ENCODE measurements at places on chromosomes 6 and 20. TPM values are rescaled to one million over a fixed set of nuclear protein-coding genes. Genes with fewer than 3 reads are reported as not detected.

DNA sequence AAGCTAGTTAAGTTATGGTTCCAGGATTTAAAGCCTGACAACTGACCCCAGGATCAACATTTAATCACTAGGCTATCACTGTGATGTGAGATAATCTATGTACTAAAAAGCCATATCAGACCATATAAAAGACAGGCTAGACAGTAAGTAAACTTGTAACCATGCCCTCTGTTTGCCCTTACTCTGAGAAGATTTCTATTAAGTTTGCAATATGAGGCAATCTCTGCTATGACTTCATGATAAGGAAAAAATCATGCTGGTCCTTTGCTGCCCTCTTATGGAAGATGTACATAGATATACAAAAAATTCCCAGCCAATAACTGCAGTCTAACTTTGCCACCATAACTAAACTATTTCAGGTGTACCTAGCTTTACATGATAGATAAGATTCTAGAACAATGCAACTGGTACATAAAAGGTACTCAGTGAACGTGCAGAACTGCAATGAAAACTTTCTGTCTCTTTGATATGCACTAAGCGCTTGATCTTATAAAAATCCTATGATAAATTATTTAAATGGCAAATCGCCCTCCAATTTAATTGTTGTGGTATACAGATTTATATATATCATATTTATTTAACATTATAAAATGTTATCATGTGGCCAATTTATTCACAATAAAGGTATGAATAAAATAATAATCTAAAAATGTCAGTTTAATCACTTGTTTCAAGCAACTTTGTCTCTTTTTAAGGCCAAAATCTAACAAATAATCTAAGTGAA is 70.5 kb downstream of the FAM217A start:
- peak; percentile 56 for DNase-seq

DNA sequence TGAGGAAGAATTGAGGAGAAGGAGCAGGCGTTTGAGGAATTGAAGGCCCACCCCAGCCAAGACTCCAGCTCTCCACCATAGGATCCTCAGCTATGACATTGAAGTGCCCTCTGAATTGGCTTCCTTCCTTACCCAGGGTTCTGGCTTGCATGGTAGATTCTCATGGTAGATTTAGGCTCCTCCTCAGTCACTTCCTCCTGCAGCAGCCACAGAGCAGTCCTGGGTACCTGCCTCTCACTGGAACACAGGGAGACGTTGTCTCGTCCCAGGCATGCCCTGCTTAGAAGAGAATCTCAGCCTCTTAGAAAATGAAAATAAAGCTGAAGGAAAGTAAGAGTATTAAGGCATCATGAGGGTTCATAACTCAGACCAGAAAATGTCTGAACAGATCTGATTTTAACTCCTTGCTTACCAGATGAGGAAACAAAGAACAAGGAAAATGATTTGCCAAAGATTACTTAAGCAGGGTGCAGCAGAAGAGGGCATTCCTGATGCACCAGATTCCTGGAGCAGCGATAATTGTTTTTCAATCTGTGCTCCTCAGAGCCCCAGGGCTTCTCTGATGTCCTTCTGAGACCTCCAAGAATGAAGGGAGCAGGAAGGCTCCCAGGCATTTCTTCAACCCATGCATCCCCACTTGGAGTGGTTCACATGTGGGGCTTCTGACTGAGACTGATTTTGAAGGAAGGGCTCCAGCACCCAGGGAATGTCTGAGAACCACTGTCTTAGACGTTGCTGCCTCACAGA is 219.8 kb downstream of the HIVEP2 start:
- DNase-seq, result no peak

The KCNK15 gene
- polyA plus RNA-seq, result 0.40 TPM

DNA sequence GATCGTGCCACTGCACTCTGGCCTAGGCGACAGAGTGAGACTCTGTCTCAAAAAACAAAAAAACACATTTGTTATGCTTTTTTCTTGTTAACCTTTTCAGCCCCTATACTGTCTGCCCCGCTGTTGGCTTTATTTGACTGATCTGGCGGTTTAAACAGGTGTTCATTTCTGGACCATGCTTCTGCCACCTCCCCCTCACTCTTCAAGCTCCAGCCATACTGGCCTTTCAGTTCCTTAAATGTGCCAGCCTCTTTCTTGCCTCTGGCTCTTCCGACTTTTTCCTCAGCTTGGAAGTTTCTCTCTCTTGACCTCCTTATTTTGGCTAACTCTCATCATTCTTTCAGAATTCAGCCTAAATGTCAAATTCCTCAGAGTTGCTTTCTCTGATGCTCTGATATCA is 35.2 kb upstream of the TXLNB start:
- no peak for DNase-seq

DNA sequence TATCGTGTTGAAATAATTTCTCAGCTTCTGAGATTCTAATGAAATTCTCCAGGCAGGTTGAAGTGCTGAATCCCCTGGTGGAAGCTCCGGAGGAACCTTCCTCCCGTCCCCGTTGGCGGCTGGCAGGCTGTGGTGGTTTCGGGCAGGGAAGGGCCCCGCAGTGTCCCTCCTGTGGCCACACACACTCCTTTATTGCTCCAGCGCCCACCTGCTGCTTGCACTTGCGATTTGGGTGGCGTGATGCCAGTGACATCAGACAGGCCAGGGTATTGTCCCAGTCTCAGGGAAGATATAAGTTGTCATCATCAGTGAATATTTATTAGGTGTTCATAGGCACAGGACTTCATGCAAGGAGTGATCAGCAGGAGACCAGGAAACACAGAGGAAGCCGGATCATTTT is 530.4 kb downstream of the QKI start:
- DNase-seq, result no peak

The PTK6 gene
- polyA plus RNA-seq, result 0.41 TPM

- no peak for DNase-seq
Observed at GRCh38 chr6:53869964-53870363, 75.2 kb downstream of the LRRC1 start.

The CST1 gene
- not detected for polyA plus RNA-seq

The HTR1E gene
- not detected for polyA plus RNA-seq

The MYLK2 gene
- polyA plus RNA-seq, result 54.0 TPM

- DNase-seq, result peak; percentile 58
Observed at GRCh38 chr20:23340524-23340923, 10.1 kb upstream of the NXT1 start.

- peak; percentile 7 for DNase-seq
Observed at GRCh38 chr6:108380876-108381275, 86.0 kb downstream of the AFG1L start.

DNA sequence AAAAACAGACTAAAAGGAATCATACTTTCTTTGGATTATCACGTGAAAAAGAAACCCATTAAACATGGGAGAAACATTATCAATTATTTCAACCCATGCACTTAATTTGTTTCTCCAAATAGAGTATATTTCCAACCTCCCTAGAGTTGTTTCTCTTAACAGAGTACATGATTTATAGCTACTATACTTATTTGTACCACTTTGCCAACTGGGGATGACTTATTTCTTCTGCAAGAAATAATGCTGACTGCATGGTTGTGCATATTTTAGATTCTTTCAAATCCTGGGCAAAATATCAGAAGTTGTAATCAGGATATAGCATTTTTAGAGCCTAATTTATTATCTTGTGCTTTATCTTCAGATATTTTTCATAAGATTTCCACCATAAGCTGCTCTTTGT is 629.1 kb upstream of the EYS start:
- no peak for DNase-seq

The HLA-DQB2 gene
- polyA plus RNA-seq, result 0.70 TPM

DNA sequence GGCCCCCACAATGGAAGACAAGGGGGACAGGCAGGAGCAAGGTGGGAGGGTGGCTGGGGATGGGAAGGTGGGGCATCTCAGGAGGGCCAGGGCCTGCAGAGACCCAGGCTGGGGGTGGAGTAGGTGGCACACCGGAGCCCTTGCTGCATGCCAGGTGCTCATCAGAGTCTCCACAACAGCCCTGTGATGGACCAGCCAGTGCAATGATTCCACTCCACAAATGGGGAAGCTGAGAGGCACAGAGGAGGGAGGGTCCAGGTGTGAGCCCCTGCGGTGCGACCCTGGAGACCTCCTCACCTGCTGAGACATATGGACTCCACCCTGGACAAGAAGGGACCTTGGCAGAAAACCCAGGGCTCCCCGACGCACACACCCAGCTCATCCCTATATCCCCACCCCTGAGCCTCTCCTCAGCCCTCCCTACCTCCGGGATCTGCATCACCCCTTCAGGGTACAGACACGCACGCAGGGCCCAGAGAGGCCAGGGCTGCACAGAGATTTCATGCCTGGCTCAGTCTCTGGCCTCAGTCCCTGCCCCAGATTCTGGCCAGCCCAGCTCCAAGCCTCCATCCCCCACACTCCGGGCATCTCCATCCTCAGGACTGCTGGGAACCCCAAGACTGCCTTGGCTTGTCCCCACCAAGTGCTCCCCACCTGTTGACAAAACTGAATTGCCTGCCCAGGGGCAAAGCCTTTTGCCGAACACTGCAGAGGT is 7.1 kb upstream of the GRM4 start:
- no peak for DNase-seq

GRCh38 chr6:16773362-16773761 is 12.1 kb upstream of the ATXN1 start:
- no peak for DNase-seq

DNA sequence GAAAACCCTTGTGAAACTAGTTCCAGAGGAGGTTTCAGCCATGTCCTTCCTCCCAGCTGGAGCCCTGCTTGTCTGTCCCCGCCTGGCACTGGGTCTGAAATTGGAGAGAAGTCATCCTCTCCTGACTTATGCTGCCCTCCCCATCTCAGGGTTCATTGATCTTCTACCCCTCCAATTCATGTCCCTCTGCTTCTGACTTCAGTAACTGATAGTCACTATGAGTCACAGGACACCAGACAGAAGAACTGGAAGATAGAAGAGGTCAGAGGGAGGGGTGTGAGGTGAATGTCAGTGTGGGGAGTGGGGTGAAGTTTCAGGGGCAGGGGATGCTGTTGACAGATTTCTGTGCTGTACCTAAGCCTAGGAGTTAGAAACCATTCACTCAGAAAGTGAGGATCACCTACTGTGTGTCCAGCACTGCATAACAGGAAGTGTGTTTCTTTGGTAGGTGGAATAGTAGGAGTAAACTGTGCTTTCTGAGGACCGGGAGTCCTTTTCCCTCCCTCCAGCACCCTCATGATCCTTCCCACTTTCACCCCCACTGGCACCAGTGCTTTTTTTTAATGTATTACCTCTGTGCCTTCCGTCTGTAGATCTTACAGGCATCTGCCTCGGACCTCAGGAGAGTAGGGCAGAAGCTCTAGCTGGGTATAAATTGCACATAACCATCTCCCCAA is 627 bp upstream of the RPP21 start:
- no peak for DNase-seq

- DNase-seq, result no peak
Observed at GRCh38 chr6:163490826-163491577, 76.5 kb downstream of the QKI start.

DNA sequence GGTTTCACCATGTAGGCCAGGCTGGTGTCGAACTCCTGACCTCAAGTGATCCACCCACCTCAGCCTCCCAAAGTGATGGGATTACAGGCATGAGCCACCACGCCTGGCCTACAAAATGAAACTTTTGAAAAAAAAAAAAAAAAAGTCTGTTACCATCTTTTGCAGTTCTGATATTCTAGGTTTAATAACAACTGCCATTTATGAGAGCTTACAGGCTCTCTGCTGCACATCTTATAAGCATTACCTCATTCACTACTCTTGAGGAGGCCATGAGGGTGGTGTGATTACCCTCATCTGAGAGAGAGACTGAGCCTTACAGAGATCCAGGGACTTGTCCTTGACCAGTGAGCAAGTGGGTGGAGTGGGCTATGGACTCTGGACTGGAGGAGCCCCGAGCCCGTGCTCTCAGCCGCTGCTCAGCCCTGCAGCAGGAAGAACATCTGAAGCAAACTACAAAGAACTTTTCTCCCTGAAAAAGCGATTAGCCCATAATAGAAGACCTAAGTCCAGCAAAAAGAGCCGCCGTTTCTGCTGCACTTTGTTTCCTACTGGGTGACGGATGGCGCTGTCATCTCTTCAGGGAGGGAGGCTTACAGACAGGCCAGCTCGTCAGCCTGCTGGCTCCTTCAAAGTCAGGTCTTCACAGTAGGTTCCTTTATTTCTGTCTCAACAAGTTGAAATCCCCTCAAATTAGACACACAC is 119.8 kb upstream of the AKAP12 start:
- no peak for DNase-seq

GRCh38 chr20:5197847-5198650 is 71.2 kb downstream of the CDS2 start:
- no peak for DNase-seq

The BEND3 gene
- 3.7 TPM for polyA plus RNA-seq

DNA sequence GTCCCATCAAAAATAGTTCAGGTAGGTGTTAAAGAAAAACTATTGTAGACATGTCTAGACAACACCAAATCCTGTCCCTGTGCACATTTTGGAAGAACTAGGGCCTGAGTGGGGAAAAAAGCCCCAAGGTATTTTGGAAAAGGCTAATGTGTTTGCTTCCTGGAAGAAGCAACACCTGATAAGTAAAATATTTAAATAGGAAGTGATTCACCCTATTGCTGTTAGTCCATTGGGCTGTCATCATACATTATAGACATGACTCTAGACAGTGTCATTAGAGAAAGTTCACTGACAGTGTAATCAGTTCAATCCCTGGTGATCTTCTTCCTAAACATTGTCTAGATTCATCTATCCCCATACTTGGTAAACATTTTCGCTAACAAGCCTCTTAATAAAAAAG is 465.3 kb downstream of the CBLN4 start:
- no peak for DNase-seq

DNA sequence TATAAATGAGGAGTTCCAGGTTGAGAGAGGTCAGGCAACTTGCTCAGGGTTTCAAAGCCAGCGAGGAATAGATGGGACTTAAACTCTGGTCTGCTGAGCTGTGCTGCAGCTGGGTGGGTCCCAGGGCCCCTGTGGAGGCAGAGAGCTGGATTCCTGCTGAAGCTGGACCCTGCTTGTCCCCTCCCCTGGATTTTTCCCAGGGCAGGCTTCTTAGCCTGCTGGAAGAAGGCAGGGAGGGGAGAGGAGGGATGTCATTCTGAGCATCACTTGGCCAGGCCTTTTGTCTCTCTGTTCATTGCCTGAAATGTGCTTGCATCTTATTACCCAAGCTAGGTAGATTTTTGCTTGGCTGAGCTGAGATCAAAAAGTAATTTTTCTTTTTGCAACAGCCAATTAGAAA is 133.7 kb downstream of the DHX35 start:
- DNase-seq, result no peak

The ZDHHC14 gene
- polyA plus RNA-seq, result 6.7 TPM

- DNase-seq, result no peak
Observed at GRCh38 chr20:5474646-5475550, 158.1 kb upstream of the PROKR2 start.

- DNase-seq, result no peak
Observed at GRCh38 chr20:60302875-60303274, 344.7 kb downstream of the CDH26 start.

The ARMH2 gene
- polyA plus RNA-seq, result not detected

DNA sequence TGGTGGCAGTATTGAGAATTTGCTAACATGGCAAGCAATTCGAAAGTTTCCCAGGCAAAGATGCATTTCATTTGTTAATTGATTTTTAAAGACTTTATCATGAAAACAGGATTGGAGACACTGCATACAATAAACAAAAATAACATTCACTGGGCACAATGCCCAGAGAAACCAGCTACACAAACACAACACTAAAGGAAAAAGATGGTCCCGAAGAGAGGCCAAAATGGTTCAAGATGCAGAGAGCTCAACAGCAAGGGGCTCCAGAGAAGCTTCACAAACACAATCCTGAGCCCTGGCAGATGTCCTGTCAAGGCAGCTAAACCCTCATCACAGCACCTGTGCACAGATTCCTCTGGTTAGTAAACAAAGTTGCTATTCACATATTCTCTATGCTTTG is 79.3 kb downstream of the INSM1 start:
- DNase-seq, result no peak
